ENCODE measurements at places on chromosomes 1 and 21.

GRCh38 chr1:154502744-154503115 lies 518 bp upstream of the SHE start:
- no peak for DNase-seq

DNA sequence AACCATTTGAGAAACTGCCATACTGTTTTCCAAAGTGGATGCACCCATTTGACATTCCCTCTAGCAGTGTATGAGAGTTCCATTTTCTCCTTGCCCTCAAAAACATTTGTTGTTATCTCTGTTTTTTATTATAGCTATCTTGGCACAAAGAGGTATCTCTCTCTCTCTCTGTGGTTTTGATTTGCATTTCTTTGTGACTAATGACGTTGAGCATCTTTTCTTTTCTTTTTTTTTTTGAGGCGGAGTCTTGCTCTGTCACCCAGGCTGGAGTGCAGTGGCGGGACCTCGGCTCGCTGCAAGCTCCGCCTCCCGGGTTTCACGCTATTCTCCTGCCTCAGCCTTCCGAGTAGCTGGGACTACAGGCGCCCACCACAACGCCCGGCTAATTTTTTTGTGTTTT lies 17.4 kb upstream of the ZMYM6 start:
- no peak for DNase-seq

DNA sequence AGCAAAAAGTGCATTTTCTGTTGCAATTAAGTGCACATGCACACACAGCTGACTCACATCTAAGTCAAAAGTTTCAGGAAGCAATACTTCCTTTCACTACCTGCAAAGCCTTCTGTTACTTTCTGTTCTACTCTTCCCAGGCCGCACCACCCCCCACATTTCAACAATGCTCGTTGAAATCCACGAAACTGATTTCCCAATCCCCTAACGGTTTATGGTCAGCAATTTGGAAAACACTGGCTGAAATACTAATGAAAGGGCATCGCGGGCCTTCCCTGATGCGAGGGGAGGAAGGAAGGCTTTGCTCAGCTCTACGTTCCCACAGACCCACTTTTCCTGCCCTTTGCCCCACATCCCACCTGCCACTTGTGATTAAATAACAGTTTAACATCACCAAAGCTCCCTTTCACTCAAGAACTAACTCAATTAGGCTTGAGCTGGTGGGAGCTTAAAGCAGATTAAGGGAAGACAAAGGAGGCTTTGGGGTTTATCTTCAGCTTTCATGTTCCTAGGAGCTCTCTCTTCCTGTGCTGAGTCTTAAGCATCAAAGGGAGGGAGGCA lies 243.2 kb upstream of the RAB4A start:
- DNase-seq = peak; percentile 73

- DNase-seq = no peak
Observed at GRCh38 chr1:36699113-36699911, 216.6 kb upstream of the CSF3R start.

- DNase-seq = no peak
Observed at GRCh38 chr1:234975122-234975940, 153.3 kb downstream of the TOMM20 start.

GRCh38 chr1:72635719-72636118 lies 353.4 kb upstream of the NEGR1 start:
- DNase-seq = no peak

Data from lower lobe of right lung (tissue), 2 donors.